ENCODE measurements at places on chromosomes 1 and 21.

- no peak for DNase-seq
These were observed 3.2 kb upstream of the QSOX1 start for GRCh38 chr1:180151508-180151907.

GRCh38 chr1:74964508-74965102, 169.6 kb upstream of the LHX8 start:
- no peak for DNase-seq

DNA sequence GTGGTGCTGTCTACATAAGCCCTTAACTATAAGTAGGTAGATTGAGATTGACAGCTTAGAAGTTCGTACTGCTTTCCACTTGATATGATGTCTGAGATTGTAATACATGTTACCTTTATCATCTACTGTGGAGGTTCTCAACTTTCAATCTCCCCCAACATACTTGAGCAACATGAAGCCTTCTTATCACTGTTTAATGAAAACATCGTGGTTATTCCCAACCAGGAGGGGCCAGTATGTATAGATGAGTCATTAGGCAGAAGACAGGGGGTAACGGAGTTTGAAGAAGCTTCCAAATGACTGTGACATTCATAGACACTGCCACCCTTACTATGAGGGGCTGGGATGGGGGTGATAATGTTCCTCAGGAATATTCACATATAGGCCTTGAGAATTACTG, 36.0 kb downstream of the CENPF start:
- no peak for DNase-seq

DNA sequence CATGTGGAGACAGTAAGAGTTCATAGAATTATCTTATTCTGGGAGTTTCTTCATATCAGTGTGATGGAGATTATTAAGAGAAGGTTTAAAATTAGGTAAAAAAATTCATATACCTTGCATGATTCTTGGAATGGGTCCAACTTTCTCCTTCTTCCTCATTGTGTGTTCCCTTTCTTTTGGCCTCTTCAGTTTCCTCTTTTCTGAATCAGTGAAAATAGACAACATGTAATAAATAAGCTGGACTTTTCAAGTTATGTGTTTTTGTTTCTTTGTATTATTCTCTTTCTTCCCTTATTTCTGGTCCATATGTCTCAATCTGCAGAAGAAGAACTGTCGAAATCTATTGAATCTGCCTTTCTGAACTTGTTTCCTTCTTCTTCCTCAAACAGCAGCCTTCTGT, 30.5 kb downstream of the C4BPA start:
- no peak for DNase-seq

GRCh38 chr1:59291561-59291960, 5.3 kb upstream of the FGGY start:
- DNase-seq: no peak

- DNase-seq: no peak
These were observed 30.8 kb upstream of the CPLANE2 start for GRCh38 chr1:16267690-16268180.

GRCh38 chr1:1760345-1760650, 18.0 kb downstream of the NADK start:
- DNase-seq: no peak

GRCh38 chr1:212526111-212526491, 82.5 kb upstream of the ATF3 start:
- DNase-seq: no peak

GRCh38 chr1:21579791-21580190, 70.6 kb downstream of the ALPL start:
- no peak for DNase-seq

- no peak for DNase-seq
These were observed 3.9 kb upstream of the KRTAP10-6 start for GRCh38 chr21:44596068-44596725.

GRCh38 chr1:43349594-43350306, 9.0 kb upstream of the CDC20 start:
- no peak for DNase-seq

DNA sequence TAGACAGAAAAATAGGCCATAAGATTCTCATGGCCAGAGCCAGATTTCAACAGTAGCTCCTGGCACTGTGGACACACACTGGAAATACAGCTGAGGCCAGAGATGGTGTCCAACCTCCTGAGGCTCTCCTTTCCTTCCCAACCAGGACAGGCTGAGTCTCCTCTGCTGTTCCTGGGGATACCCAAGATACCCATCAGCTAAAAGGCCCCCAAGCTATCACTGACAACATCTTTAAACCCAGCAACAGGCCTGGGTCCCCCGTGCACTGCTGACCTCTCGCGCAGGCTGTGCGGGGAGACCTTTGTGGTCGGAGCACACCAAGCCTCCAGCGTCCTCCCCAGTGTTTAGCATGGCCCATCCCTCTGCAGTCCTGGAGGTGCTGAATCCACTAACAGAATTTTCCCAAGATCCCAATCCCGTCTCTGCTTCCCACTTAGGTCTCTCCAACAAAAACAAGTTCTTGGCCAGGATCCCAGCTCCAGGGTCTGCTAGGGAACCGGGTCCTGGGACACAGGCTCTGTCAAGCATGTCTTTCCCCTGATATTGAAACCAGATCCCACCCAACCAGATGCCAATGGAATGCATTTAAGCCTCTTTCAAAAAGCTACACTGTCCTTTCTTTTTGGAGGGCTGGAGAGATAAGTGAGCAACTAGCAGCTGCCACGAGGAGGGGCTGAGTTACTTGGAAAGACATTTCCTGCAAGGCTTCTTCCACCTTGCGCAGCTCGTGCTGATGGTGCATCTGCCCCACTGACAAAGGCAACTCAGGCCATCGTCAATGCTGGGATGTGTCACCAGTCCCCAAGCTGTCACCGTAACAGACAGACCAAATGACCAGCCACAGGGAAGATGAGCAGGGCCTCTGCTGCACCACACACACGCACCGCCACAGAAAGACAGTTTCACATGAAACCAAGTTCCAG, 73.2 kb downstream of the BCAR3 start:
- DNase-seq: no peak
